ENCODE measurements at places on chromosomes 2 and 18.

DNA sequence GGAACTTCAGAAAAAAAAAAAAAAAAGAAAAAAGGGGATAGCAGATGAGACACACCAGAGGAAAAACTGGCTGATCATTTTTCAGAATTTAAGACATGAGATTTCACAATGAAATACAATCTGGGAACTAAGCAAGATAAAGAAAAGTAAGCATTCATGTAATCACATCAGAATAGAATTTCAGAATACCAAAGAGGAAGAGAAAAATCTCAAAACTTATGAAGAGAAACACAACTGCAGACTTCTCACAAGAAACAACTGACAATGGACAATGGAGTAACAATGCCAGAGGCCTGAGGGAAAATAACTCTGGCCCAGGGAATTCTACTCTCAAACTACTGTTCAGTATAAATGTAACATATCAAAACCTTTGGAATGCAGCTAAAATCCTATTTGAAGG is 13.2 kb upstream of the RRM2 start:
- DNase-seq = no peak

DNA sequence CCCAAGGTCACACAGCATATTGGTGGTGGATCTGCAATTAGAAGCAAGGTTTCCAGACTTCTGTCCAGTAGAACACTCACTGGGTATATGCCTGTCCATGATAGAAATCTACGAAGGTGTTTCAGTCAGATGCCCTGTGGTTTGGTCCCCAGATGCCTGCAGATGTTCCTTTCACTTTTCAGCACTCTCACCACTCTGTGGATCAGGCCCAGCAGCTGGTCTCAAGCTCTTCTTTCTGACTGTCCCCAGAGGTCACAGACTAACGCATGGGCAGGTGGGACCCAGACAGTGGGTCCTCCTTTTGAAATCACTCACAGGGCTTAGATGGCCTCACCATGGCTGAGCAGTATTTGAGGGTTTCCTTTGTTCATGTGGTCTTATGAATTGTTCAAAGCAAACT is 376.5 kb downstream of the ALK start:
- DNase-seq = no peak

DNA sequence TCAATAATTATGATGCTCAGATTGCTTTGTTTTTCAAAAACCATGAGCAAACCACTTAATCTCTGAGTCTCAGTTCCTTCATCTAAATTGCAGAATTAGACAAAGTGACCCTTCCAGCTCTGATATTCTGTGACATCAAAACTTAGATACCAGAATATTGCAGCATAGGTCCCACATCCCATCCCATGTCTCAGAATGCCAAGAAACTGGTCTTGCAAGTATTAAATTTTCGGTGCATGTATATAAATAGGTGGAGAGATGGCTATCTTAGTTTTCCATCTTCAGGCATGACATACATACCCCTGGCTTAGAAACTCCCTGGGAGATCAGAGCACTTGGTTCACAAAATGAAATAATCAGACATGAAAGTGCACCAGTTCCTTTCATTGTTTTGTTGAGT is 39.8 kb downstream of the WDR75 start:
- DNase-seq = no peak

DNA sequence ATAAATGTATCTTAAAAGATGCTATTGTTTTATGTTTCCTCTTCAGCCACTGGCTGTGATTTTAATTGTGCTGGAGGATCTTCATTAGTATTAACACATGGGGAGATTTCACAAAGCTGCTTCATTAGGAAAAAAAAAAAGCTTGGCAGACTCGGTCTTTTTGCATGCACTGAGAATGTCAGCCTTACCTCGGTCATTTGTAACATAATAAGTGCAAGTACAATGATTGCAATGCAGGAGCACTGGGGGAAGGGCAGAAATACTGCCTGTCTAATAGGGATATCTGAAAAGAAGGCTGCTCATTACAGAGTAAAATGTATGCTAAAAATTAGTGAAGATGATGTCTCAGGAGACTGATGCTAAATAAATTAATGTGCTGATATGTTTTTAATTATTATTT is 1.3 kb upstream of the BAZ2B start:
- DNase-seq = no peak

- no peak for DNase-seq
These were observed 33.0 kb upstream of the ARL5A start for GRCh38 chr2:151861174-151861573.

DNA sequence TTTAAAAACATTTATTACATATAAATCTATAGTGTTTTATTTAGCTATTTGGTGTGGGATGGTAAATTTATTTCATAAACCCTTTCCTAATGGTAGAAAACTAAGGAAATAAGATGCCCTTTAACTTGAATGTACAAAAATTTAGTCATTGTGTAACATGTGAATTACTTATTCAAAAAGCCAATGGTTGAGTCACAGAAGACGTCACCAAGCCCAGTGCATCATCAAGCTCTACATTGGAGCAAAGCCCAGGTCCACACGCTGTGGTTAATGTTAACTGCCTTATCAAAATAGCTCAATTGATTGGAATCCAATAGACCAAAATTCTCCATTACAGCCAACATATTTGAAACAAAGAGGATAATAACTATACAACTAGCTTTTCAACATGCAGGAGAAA is 145.5 kb upstream of the LYPD1 start:
- no peak for DNase-seq

DNA sequence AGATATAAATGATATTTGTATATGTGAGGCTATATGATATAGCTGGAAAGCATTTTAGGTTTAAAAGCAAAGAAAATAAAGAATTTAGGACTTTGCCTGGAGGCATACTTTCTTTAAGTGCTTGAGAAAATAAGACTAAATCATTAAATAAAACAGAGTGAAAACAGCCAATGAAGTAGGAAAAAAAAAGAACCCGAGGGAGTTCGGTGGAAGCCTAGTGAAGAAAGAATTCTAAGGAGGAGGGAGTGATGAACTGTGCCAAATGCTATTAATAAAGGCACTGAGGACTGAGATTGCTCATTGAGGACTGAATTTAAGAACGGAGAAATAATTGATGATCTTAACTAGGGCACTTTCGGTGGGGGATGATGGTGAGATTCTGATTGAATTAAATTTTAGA is 573.5 kb downstream of the DSC3 start:
- no peak for DNase-seq

- no peak for DNase-seq
These were observed 185.5 kb upstream of the DOK6 start for GRCh38 chr18:69215161-69215560.

- DNase-seq = no peak
These were observed 91.3 kb downstream of the TNS1 start for GRCh38 chr2:217911283-217912097.

DNA sequence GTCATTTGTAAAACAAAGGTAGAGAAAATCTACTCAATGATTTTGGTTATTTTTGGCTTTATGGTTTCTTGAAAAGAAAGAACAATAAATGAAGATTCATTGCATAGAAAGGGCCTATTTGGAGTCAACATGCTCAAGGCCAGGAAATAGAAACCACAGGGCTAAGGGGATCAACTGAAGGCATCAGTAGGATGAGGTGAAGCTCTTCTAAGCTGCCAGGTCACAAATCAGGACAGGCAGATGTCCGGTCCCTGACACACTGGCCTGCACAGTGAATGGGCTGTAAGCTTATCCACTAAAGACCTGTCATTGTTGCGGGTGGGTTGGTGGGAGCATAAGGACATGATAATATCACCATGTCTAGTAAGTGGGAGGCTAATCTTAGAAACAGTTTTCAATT is 31.6 kb upstream of the RNF138 start:
- DNase-seq = no peak

DNA sequence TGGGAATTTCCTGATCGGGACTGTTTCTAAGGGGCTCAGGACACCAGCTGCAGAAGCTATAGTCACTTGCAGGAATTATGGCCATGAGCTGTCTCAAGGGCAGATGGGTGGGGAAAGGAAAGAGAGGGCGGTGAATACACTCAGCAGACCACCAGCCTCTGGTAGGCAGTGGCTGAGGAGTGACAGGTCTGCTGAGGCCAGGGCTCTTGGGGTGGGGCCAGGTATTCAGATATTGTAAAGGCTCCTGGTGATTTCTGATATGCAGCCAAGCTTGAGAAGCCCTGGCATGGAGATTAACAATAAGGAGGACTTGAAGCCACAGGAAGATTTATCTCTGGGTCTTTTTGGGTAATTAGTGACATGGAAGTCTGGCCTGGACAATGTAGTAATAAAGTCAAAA is 145.3 kb upstream of the AQP4 start:
- no peak for DNase-seq

DNA sequence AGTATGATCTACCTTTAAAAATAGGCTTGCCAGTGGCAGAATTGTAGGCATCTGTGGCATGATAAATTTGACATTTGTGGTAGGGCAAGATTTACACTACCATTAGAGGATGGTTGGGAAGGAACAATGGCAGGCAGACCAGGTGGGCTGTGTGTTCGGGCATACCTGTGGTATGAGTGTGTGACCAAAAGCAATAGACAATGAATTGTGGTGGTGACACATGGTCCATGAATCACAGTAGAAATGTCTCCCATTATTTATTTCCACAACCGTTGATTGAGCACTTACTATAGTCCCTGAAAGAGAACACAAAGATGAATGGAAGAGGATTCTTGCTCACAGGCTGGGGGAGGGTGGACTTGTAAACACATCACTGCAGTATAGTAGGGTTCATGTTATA is 29.9 kb upstream of the RUFY4 start:
- no peak for DNase-seq

DNA sequence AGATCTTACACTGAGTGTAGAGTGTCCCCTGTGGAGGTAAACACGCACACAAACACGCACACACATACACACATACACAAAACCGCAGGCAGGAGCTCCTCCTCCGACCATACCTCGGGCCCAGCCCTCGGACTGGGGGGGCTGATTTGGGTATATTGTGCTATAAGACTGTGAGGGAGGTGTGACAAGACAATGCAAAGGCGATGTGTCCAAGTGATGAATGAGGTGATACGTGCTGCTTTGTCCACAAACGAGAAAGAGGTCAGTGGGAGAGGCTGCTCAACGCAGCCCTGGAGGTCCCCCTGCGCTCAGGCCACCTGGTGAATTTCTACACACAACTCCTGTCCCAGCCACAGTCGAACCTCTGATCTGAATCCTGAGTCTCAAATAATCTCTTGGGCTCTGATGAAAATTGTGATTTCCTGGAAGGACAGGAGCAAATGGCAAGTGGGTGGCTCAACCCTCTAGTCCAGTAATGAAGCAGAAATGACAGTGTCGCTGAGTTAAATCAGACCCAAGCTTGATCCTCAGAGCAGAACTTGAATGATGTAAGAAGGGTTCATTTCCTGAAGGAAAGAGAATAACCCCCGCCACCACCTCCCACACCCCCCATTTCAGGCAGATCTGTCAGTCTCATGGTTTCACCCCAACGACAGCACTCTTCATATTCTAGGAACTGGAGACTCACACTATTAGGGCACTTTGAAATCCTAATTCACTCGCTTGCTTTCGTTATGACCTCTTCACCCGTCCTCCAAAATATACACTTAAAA is 48.9 kb upstream of the ASXL2 start:
- DNase-seq = no peak

DNA sequence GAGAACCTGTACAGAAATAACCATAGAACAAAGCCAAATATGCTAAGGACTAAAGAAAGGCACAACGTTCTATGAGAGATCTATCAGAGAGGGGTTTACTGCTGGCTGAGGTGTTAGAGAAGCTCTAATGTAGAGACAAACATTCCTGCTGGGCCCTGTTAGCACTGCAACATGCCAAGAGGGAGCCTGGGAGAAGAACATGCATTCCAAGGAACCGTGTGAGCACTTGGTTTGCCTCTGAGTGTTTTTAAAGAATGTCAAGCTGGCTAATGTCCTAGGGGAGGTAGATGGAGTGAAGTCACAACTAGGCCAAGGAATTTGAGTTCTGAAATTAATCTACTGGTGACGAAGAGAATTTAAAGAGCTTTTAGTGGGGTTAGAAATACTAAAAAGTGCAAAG is 384.3 kb upstream of the LYPD1 start:
- no peak for DNase-seq

DNA sequence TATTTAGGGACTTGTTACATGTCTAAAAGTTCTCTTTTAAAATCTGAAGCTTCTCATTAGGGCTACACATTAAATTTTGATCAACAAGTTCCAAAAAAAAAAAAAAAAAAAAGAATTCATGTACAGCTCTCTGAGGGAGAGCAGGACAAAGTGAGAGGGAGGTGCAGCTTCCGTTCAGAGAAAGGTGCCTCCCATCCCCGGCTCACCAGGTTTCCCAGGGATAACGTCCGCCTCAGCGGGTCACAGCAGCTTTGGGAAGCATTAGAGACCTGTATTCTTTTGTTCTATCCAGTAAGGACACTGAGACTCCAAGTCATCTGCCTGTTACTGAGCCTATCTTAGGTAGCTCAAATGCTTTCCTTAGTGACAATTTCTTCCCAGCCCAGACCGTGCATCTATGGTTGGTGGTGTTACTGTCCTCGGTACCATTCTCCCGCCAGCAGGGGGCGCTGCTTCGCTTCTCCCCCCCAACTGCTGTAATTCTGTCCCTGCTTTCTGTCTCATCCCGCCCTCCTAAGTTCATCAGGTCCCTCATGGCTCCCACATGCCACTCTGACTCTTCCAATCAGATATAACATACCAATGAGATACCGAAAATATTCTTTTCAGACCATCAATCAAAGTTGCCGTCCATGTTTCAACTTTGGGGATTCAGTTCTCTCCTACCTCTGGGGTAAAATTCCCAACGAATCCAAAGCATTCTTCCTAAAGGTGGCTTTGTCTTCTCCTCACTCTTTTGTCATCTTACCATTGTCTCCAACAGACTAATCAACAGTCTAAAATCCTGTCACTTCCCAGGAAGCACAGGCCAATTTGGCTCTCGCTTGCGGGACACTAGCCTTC is 466.5 kb downstream of the METTL4 start:
- no peak for DNase-seq

GRCh38 chr2:142605421-142605820 is 272.0 kb upstream of the KYNU start:
- DNase-seq = no peak

GRCh38 chr18:47997338-47997780 is 66.9 kb upstream of the SMAD2 start:
- DNase-seq = no peak

DNA sequence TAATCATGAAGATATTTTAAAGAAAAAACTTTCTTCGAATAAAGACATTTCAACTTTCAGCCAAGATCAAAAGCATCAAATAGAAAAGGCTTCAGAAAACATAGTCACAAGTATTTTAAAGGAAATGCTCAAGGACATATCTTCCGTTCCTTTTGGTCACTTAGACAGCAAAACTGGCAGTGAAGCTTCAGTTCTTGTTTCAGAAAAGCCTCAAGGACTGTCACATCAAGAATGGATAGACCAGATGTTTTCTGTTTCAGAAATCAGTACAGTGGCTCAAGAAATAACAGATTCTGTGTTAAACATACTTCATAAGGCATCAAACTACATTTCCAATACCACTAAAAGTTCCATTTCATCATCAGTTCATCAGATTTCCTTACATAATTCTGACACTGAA is 51.8 kb downstream of the FSIP2 start:
- DNase-seq = no peak
